H7 (cell line): ENCODE measurements at places on chromosomes 2 and 18.

DNA sequence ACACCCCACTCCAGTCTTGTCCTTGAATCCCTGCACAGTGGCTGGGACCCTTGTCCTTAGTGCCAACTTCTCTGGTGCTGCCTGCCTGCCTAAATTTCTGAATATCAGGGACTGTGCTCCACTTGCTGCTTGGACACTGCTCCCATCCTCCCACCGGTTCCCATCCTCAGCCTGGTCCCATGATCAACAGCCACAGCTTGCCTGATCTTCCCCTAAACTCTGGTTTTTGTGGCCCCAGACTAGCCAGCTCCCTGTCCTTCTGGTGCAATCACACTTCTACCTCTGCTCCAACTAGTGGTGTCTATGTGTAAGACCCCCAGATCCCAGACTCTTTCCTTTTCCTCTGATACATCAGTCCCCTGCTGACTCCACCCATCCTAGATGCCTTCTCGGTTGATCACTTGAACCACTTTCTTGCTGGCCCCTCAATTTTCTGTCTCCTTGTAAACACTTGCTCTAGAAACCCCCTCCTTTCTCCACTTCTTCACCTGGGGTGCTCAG is 37.2 kb upstream of the POLE4 start:
- DNase-seq = peak; percentile 43

GRCh38 chr2:20421336-20421987 is 25.4 kb upstream of the RHOB start:
- no peak for DNase-seq

DNA sequence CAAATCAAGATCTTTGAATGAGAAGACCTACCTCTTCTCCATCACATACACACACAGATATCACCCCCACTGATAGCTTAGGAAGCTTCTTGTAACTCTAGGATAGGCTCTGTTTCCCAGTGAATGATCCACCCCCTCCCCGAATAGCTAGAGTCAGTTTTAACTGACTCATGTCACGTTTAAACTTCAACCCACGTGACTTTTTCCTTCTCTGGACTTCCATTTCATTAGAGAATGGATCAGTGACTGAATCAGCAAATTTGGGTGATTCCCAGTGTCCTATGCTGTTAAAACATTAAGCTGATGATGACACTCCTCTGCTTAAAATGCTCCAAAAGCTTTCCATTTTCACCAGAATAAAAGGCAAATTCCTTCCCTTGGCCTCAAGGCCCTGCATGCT is 185.9 kb upstream of the LHCGR start:
- DNase-seq = no peak

DNA sequence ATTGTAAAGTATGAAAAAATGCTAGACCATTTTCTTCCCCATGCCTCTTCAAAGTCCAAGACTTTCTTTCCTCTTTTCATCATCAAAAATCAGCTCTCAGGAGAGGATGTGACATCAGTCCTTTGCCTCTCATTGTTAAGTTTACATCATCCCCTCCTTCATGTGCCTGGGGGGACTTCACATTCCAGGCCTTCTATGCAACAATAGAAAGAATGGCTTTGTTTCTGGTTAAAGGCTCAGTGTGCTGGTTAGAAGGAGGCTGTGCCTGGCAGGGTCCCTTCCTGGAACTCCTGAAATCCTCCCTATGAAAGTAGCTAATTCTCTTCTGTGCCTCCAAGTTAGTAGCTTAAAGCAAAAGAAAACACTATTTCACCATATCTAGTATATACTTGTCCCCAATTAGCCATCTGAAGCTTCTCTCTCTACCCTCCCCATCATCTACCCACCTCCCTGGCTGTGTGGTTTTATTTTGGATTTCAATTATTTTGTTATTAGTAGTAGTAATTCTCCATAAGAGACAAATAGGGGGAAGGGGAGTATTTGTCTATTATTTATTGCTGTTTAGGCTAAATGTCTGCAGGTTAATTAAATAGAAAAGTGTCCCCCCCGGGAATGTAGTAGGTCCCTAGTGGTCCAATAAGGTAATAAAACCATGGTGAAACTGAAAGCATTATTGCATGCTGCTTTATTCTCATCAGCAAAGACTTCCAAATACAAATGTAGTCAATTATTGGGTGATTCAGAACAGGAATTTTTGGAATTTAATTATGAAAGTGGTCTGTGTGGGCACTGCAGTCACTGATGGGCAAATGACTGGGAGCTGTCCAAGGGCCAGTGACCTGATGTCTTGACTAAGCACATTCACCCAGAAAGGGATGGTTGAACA is 69.0 kb downstream of the CPO start:
- DNase-seq = peak; percentile 73

- peak; percentile 71 for DNase-seq
Measured at GRCh38 chr2:101152272-101153076, 1.3 kb upstream of the TBC1D8 start.

GRCh38 chr2:11955314-11955713 is 208.9 kb downstream of the LPIN1 start:
- no peak for DNase-seq
